B cell (primary cell): ENCODE measurements at places on chromosomes 5 and 9. TPM values are rescaled to one million over a fixed set of nuclear protein-coding genes. Genes with fewer than 3 reads are reported as not detected.

Gene FBN2
- not detected in 2 replicates for total RNA-seq

DNA sequence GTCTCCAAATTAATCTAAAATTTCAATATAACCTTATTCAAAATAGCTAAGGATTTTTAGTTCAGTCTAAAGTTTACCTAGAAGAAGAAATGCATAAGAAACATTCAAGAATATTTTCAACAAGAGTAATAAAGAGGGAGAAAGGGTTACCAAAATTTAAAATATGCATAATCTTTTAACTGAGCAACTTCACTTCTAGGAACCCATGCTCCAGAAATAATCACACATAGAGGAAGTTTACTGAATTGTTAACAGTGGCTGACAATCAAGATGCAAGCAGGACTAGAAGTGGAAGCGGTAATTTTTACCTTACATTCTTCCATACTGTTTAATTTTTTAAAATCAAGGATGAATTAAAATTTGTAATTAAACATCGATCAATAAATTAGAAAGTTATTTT lies 1.9 kb downstream of the PJA2 start:
- H3K36me3 ChIP-seq, result peaks cover 3% of the 10 kb centered on the region
- H3K27me3 ChIP-seq, result no peaks in the 10 kb centered on the region
- H3K4me1 ChIP-seq, result peaks cover 40% of the 10 kb centered on the region
- peak overlapping the region; percentile 5 for H3K4me3 ChIP-seq
- H3K27ac ChIP-seq, result peak overlapping the region; percentile 96

- H3K4me3 ChIP-seq, result no peak overlapping the region
- no peaks in the 10 kb centered on the region for H3K27me3 ChIP-seq
- no peak overlapping the region for H3K27ac ChIP-seq
- H3K4me1 ChIP-seq, result no peaks in the 10 kb centered on the region
- H3K36me3 ChIP-seq, result no peaks in the 10 kb centered on the region
- DNase-seq, result no peak
Measured at GRCh38 chr5:81097713-81098112, 135.4 kb upstream of the CKMT2 start.

Gene ADGRV1
- total RNA-seq, result 0.10 TPM in 1 of 2 replicates, not detected in the other

- no peaks in the 10 kb centered on the region for H3K27me3 ChIP-seq
- no peak overlapping the region for H3K27ac ChIP-seq
- no peak overlapping the region for H3K4me3 ChIP-seq
- no peaks in the 10 kb centered on the region for H3K4me1 ChIP-seq
- H3K36me3 ChIP-seq, result no peaks in the 10 kb centered on the region
- no peak for DNase-seq
Measured at GRCh38 chr5:120538644-120539043, 74.5 kb downstream of the PRR16 start.

Gene VDAC1
- 60.7 and 63.4 TPM in 2 replicates for total RNA-seq

DNA sequence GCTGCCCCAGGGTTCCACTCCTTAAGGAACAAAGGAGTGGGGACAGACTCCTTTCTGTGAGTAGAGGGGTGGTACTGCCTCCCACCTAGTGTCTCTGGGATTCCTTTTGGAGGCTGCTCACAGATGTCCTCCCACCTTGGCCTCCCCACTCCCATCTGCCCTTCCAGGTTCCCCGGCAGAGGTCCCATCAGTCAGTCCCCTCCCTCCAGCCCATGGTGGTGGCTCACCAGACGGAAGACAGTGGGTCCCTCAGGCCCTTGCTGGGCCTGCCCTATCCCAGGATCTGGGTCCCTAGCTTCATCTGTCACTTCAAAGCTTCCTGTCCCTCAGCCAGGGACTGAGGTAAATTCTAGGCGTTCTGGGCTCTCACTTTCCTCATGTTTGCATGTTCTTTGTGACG lies 35.6 kb upstream of the NEK6 start:
- H3K36me3 ChIP-seq, result no peaks in the 10 kb centered on the region
- no peaks in the 10 kb centered on the region for H3K27me3 ChIP-seq
- peaks cover 51% of the 10 kb centered on the region for H3K4me1 ChIP-seq
- DNase-seq, result no peak
- no peak overlapping the region for H3K27ac ChIP-seq

DNA sequence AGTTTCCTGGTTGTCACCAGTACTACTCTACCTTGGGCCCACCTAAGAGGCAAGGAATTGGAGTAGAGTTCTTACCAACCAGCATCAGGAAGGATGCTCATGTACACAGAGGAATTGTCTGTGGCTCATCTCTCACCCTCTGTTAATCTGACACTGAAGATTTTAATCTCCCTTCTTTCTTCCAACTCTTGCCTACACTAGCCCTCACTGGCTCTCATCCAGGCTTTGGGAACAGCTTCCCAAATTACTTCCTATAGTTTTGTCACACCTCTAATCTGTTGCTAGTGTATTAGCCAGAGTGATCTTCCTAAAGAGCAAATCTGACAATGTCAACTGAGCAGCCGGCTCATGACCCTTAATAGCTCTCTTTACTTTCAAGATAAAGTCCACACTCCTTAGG lies 218.7 kb upstream of the TRIM32 start:
- no peak for DNase-seq
- no peaks in the 10 kb centered on the region for H3K27me3 ChIP-seq
- no peaks in the 10 kb centered on the region for H3K4me1 ChIP-seq
- H3K27ac ChIP-seq, result no peak overlapping the region

Gene OBP2B
- not detected in 2 replicates for total RNA-seq

- no peak overlapping the region for H3K4me3 ChIP-seq
- no peaks in the 10 kb centered on the region for H3K27me3 ChIP-seq
- H3K4me1 ChIP-seq, result no peaks in the 10 kb centered on the region
- peaks cover 40% of the 10 kb centered on the region for H3K36me3 ChIP-seq
- H3K27ac ChIP-seq, result no peak overlapping the region
- DNase-seq, result no peak
Measured at GRCh38 chr9:97475059-97475458, 26.4 kb upstream of the TMOD1 start.

GRCh38 chr5:112005623-112005930 lies 248.6 kb upstream of the NREP start:
- no peak for DNase-seq
- H3K27ac ChIP-seq, result no peak overlapping the region
- no peak overlapping the region for H3K4me3 ChIP-seq
- H3K4me1 ChIP-seq, result no peaks in the 10 kb centered on the region
- H3K27me3 ChIP-seq, result no peaks in the 10 kb centered on the region

Gene IQGAP2
- 12.3 and 15.0 TPM in 2 replicates for total RNA-seq

GRCh38 chr9:87442451-87442850 lies 55.2 kb upstream of the DAPK1 start:
- no peak for DNase-seq
- no peak overlapping the region for H3K27ac ChIP-seq
- no peak overlapping the region for H3K4me3 ChIP-seq

Gene SOHLH1
- not detected in 2 replicates for total RNA-seq

Gene RNF208
- total RNA-seq, result 1.1 and 1.4 TPM in 2 replicates

GRCh38 chr5:118253225-118254061 lies 734.9 kb downstream of the DTWD2 start:
- no peaks in the 10 kb centered on the region for H3K36me3 ChIP-seq
- no peak overlapping the region for H3K4me3 ChIP-seq
- H3K27me3 ChIP-seq, result no peaks in the 10 kb centered on the region
- no peak for DNase-seq
- no peaks in the 10 kb centered on the region for H3K4me1 ChIP-seq

Gene MCC
- total RNA-seq, result 0.32 and 0.83 TPM in 2 replicates

Gene SLC44A1
- 16.2 and 17.7 TPM in 2 replicates for total RNA-seq

DNA sequence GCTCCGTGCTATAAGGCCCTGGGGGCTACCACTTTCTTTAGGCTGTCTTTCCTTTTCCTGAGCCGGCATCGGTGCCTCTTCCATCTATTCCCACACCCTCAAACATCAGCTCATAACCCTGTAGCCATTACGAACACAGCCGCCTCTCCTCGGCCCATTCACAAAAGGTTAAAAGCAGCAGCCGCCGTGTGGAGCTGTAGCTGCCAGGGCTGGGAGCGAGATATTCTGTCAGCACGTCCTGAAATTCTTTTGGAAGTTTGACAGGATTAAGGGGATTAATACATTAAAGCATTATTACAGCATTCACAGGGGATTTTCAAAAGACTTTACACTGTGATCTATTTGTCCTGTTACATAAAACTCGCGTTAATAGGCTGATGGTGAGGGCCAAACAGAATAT lies 428.2 kb downstream of the CDK5RAP2 start:
- H3K4me3 ChIP-seq, result no peak overlapping the region

DNA sequence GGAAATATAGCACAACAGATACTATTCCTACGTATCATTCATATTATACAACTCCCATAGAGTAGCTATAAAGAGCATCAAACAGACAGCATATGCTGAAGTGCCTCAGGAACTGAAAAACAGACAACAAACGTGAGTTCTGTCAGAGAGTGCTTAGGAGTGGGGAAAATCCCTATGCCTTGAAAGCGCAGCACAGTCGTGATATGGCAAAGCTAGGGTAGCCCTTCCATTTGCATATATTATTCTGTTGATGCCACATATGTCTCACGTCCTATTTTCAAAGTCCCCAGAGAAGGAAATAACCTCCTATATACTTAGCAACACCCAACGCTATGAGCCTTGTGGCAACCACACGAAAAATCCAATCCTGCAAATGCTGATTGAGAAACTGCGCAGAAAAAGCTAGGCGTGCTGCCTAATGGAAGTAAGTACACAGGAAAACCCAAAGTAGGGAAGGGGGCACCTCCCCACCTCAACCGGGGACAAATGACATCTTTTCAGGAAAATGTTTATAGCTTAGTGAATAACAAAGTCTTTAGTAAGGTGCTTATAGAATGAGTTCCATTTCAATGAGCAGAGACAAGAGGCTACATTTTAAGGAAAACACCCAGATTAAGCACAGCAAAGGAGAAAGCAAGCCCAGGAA lies 105.1 kb downstream of the MED10 start:
- H3K36me3 ChIP-seq, result no peaks in the 10 kb centered on the region
- no peak overlapping the region for H3K4me3 ChIP-seq
- H3K4me1 ChIP-seq, result no peaks in the 10 kb centered on the region

Gene PPP3R2
- total RNA-seq, result not detected in 2 replicates

DNA sequence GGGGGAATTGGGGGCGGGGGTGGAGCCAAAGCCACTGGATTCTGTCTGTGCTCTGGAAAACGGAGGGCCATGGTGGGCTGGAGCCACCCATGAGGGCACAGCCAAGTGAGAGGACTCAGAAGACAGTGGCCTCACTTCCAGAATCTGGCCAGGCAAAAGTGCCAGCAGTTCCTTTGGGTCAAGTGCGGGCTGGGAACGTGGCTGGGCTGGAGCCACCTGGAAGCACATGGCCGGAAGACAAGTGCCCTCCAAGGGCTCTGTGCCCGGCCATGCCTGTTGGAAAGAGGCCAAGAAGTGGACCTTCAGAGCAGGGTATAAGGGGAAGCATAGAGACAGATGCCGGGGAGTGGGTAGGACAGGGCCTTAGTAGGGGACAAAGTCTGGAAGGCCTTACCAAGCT lies 11.7 kb upstream of the SH3PXD2B start:
- no peaks in the 10 kb centered on the region for H3K36me3 ChIP-seq
- H3K4me3 ChIP-seq, result no peak overlapping the region
- no peaks in the 10 kb centered on the region for H3K4me1 ChIP-seq
- H3K27me3 ChIP-seq, result no peaks in the 10 kb centered on the region
- H3K27ac ChIP-seq, result no peak overlapping the region

Gene FOXD1
- total RNA-seq, result 0.44 and 0.49 TPM in 2 replicates

DNA sequence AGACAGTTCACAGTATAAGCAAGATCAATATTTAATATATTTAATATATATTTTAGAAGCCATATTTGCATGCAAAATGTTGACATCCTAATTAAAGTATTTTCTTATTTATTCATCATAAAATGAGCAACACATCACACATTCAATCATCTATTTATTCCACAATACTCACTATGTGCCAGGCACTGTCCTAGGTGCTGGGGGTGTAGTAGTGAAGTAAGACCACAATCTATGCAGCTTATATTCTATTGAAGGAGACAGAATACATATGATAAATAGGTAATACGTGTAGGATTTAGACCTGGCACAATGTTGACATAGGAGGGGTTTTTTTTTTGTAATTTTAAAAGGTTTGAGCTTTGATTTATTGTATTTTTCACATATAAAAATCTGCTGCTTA lies 63.1 kb downstream of the GRIN3A start:
- peaks cover 3% of the 10 kb centered on the region for H3K27me3 ChIP-seq
- no peak overlapping the region for H3K27ac ChIP-seq
- no peak overlapping the region for H3K4me3 ChIP-seq
- no peaks in the 10 kb centered on the region for H3K4me1 ChIP-seq
- DNase-seq, result no peak
- no peaks in the 10 kb centered on the region for H3K36me3 ChIP-seq

Gene OR1J2
- total RNA-seq, result not detected in 2 replicates

- H3K4me3 ChIP-seq, result no peak overlapping the region
- no peaks in the 10 kb centered on the region for H3K36me3 ChIP-seq
- no peaks in the 10 kb centered on the region for H3K27me3 ChIP-seq
- H3K4me1 ChIP-seq, result peaks cover 2% of the 10 kb centered on the region
- H3K27ac ChIP-seq, result no peak overlapping the region
- DNase-seq, result no peak
Measured at GRCh38 chr9:89083626-89084025, 92.4 kb downstream of the S1PR3 start.

Gene KCNV2
- total RNA-seq, result not detected in 2 replicates

GRCh38 chr5:169876386-169876785 lies 103.9 kb downstream of the INSYN2B start:
- peaks cover 10% of the 10 kb centered on the region for H3K36me3 ChIP-seq
- no peak for DNase-seq
- peaks cover 19% of the 10 kb centered on the region for H3K4me1 ChIP-seq
- H3K4me3 ChIP-seq, result no peak overlapping the region
- H3K27me3 ChIP-seq, result no peaks in the 10 kb centered on the region

DNA sequence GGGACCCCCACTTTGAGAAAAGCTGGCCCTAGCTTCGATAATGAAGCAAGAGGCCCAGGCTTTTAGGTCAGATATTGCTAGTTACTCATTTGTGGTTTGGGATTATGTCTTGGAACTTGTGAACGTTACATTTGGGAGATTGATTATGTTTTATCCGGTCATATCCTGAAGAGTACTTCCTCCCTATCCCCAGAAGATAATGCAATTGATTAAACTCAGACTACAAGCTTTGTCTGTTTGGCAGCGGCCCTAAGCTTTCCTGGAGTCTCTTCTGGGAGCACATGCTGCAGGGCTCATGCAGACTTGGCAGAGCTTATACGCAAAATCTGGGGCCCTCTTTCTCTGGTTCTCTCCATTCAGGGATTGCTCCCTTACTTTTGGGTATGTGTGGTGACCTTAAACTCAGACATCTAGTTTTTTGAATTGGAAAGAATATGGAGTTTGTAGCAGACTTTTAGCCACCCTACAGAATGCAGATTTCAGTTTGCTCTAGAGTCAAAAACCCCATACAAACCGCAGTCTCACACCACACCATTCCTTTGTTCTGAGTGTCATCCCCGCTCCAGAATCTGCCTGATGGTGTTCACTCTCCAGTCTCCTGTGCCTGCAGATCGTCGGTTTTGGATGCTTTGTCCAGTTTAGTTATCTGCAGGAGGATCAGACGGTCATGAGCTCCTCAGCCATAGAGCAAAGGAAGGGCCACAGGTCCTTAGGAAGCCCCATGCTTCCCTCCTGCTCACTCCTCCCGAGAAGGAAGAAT lies 449.5 kb upstream of the TRPC7 start:
- H3K27ac ChIP-seq, result no peak overlapping the region
- H3K27me3 ChIP-seq, result no peaks in the 10 kb centered on the region
- no peak for DNase-seq
- no peak overlapping the region for H3K4me3 ChIP-seq
